EH (cell line): ENCODE measurements at places on chromosomes 12 and 14.

DNA sequence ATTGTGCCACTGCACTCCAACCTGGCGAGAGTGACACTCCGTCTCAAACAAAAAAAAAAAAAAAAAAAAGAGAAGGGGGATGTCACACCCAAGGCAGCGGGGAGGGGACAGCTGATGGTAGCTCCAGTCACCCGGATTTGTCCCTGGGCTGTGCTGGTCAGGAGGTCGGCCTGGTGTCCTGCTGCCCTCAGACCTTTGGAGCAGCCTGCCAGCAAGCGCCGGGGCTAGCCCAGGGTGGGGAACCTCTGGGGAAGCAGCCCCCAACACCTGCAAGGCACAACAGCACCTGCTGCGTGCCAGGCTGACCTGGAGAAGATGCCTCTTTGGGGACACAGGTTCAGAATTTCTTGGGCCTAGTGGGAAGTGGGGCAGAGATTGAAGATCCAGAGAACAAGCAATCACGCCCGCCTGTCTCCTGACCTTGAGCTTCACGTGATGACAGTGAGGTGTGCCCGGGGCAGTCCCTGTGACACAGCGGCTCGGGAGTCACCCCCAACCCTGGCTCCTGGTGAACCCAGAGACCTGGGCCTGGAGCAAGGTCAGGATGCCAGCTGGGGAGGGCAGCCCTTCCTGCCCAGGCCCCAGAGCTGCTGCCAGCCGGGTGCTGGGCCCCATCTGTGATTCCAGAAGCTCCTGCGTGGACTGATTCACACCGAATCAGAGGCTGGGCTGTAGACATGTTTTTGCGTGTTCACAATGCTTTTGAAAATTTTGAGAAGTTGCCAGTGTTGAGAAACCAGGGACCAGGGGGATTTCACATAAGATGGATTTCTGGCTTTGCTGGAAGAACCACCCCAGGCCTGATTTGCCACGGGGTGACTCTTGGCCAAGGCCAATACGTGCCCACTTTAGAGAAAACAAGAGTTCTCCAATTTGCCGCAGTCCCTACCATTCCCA lies 66.4 kb downstream of the RFLNA start:
- DNase-seq = no peak

DNA sequence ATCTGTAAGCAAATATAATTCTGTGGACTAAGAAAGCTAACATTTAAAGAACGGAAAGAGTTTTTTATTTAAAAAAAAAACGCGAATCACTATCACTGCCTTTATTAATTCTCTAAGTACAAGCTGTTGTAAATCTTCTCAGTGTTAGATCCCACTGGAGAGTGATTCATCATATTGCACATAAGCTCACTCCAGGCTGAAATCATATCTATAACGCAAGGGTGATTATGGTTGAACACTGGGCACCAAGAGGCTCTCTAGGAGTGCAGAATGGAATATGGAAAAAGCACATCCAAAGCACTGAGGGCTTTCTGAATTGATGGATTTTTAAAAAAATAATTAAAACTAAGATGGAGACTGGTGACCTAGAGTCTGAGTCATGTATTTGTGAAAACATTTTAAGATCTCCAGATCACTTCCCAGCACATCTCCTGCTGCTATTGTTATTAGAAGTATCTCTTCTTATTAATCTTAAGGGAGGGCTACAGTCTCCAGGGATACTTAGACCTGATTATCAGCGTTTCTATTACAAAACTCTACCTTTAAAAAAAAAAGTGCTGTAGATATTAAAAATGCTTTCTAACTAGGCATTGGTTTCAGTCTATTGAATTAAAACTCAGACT lies 1106.8 kb downstream of the AACS start:
- no peak for DNase-seq

DNA sequence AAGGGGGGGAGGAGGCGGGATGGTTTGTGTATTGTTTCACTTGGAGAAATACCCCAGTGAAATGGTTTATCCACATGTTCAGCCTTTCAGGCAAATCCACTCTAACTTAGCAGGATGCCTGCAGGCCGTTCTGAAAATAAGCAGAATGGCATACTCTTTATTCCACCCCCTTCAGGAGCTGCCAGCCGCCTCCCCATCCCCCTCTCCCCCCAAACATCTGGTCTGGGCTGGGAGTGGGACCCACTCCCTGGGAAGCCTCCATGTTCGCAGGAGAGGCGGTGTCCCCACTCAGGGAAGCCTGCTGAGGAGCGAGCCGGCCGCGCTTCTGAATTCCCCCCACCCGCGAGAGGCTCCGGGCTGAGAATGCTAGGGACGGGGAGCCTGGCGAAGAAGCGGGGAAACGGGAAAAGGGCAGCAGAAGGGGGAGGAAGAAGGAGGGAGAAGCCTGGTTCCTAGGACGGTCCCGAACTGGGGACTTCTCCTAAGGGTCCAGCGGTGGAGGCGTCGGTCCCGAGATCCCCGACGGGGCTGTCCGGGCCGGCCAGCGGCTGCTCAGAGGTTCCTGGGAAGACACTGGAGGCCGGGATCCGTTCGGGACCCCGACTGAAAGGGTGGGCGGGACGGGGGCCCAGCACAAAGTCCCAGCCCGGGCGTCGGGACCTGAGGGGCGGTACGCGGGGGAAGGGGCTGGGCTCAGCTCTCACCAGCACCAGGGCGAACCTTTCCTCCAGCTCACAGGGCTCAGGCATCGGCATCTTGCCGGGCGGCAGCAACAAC lies 666 bp downstream of the FMNL3 start:
- DNase-seq = peak; percentile 51

- no peak for DNase-seq
These were observed 186.6 kb downstream of the CACNA1C start for GRCh38 chr12:2239381-2239871.

- no peak for DNase-seq
These were observed 3.2 kb downstream of the MSI1 start for GRCh38 chr12:120365675-120366340.
